ENCODE measurements at places on chromosomes 5 and 9.

- no peak for DNase-seq
These were observed 490.8 kb downstream of the RASEF start for GRCh38 chr9:82572146-82572545.

GRCh38 chr5:10741661-10742060 is 19.4 kb downstream of the DAP start:
- no peak for DNase-seq

DNA sequence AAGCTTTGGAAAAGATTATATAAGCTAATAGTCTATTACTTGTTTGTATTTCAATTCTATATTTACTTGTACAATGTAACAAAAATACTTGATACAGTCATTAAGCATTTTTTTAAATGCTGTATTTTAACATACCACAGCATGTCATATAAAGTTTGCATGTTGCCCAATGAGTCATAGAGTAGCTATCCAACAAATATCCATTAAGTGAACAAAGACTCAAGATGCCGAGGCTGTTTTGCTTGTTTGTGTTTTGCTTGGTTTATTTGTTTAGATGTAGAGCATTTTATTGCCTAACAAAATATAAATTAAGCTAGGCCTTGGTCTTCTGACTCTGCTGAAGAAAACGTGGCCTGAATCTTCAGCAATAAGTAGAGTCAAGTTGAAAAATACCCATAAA is 1584.3 kb upstream of the NUDT12 start:
- DNase-seq, result no peak

DNA sequence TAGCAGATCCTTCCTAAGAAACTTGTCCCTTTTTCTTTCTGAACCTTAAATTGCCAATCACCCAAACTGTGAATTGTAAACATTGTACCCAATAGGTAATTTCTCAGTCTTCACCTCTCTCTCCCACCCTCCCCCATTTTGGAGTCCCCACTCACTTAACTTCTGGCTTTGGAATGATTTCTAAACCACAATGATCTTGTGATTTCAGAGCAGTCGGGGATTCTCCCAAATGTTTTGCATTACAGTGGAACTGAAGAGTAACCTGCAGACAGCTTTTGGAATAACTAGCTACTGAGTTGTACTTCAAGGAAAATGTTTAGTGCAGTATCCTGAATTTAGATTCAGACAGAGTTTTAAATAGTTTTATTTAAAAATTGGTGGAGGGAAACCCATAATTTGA is 19.2 kb downstream of the SLC27A6 start:
- DNase-seq, result no peak

GRCh38 chr5:169808118-169808581 is 171.1 kb downstream of the DOCK2 start:
- DNase-seq, result no peak

- no peak for DNase-seq
These were observed 561.1 kb upstream of the DAP start for GRCh38 chr5:11322133-11322532.

GRCh38 chr5:119275146-119275545 is 80.7 kb upstream of the TNFAIP8 start:
- no peak for DNase-seq

DNA sequence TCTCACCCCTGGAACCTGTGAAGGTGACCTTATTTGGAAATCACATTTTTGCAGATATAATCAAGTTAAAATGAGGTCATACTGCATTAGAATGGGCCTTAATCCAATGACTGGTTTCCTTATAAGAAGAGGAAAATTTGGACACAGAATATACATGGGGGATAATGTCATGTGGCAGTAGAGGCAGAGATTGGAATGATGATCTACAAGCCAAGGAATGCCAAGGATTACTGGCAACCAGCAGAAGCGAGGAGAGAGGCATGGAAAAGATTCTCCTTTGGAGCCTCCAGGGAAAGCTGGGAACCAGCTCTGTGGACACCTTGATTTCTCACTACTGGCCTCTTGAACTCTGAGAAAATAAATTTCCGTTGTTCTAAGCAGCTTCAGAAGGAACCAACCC is 20.2 kb upstream of the CEP78 start:
- DNase-seq, result no peak

- no peak for DNase-seq
These were observed 1089.9 kb upstream of the CDH6 start for GRCh38 chr5:30103452-30104202.

- DNase-seq, result no peak
These were observed 466.4 kb upstream of the MEF2C start for GRCh38 chr5:89349246-89349980.

DNA sequence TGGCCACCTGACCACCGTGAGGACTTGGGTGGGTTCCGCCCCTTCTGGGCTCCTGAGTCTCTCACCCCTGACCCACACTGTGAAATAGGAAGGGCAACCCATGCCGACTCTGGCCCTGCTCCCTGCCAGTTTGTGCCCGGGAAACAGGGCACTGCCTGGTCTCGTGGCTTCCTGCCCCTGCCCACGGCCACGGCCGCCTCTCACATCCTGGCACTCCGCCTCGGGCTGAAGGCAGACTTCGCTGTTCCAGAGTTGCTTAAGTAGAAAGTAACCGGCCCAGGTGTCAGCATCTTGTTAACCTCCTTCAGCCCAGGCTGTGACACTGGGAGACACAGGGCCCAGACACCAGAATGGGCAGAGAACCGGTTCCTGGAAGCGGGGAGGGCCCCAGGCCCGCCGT is 68.7 kb upstream of the RNU6ATAC start:
- DNase-seq, result no peak

All from activated CD8-positive, alpha-beta memory T cell treated with anti-CD3 and anti-CD28 coated beads for 24 hours (primary cell).